GM23338 (cell line): ENCODE measurements at places on chromosomes 4 and X. TPM values are rescaled to one million over a fixed set of nuclear protein-coding genes. Genes with fewer than 3 reads are reported as not detected.
A peak's percentile ranks its signal among the peaks of the same experiment; 100 is the strongest.

- DNase-seq, result no peak
Measured at GRCh38 chr4:37678624-37679023, 7.6 kb downstream of the RELL1 start.

GRCh38 chr4:17013382-17014006 lies 115.0 kb upstream of the LDB2 start:
- DNase-seq, result no peak

- no peak for DNase-seq
Measured at GRCh38 chrX:66633541-66633940, 5.3 kb downstream of the EDA2R start.

- DNase-seq, result peak; percentile 30
Measured at GRCh38 chr4:139666735-139667281, 1.2 kb downstream of the MGST2 start.

DNA sequence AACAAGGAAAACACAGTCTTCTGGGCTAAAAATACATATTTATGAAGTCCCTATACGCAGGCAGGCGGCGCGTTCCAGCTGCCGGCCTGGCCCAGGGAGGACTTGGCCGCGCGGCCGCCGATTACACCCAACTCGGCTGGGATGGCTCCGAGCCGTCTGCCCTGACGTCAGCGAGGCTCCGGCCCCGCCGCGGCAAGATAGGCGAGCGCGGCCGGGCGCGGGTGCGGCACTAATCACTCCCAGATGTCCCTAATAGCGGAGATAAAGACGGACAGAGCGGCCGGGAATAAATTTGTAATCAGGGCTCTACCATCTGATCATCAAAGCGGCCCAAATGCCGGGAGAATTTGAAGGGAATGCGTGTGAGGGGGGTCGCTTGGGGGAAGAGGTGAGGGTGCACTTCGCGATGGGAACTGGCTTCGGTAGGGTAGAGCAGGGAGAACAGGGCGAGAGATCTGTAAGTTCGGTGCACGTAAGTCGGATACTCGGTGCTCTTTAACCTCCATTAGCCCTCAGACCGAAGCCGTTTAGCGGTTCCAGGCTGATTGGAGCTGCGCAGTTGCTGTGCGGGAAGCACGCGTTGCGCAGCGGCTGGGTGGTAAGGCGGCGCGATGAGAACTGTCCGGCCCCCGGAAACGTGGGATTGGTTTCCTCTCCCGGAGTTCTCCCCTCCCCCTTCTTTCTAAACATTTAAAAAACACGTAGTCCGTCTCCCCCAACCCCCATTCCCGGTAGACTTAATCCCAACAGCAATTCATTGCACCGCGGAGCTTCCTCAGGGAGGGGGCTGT lies 7.7 kb downstream of the HAND2 start:
- DNase-seq, result peak; percentile 81

- no peak for DNase-seq
Measured at GRCh38 chr4:73759357-73759756, 19.0 kb downstream of the CXCL8 start.

DNA sequence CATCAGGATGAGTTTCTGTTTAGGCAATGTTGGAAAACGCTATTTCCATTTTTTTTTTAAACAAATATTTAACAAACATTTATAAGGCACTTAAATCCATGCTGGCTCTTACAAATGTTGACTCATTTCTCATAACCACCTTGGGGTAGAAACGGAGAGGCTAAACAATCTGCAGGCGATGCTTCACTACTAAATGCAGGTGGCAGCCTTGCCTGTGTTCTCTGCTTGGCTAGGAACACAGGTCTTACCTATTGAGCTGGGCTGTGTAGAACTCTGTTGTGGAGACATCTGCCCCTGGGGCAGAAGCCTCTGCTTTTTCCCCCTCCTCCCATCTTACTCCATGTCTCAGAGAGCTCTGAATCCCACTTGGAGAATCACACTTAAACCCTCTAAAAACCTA lies 1.4 kb upstream of the CXCL1 start:
- peak; percentile 31 for DNase-seq

GRCh38 chrX:37796805-37797204 lies 16.9 kb downstream of the CYBB start:
- no peak for DNase-seq

DNA sequence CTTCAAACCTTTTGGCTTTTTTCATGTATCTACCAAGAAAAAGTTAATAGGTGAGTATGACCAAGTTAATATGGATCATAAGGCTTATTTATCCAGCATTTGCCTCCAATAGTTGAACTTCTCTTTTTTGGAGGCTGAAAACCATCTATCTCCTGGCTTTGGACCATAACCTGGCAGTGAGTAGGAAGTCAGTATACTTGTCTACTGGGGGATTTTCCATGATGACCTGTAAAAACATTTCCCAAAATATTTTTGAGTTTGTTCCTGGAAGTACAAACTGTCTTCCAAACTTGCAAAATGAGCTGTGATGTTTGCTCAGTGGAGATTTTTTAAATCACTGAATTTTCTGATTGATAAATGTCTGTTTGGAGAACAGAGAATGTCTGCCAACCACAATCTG lies 349.9 kb downstream of the FAM47B start:
- no peak for DNase-seq

- DNase-seq, result no peak
Measured at GRCh38 chr4:38146383-38146782, 186.2 kb downstream of the PTTG2 start.

GRCh38 chr4:2647403-2648158 lies 108.6 kb downstream of the TNIP2 start:
- no peak for DNase-seq

DNA sequence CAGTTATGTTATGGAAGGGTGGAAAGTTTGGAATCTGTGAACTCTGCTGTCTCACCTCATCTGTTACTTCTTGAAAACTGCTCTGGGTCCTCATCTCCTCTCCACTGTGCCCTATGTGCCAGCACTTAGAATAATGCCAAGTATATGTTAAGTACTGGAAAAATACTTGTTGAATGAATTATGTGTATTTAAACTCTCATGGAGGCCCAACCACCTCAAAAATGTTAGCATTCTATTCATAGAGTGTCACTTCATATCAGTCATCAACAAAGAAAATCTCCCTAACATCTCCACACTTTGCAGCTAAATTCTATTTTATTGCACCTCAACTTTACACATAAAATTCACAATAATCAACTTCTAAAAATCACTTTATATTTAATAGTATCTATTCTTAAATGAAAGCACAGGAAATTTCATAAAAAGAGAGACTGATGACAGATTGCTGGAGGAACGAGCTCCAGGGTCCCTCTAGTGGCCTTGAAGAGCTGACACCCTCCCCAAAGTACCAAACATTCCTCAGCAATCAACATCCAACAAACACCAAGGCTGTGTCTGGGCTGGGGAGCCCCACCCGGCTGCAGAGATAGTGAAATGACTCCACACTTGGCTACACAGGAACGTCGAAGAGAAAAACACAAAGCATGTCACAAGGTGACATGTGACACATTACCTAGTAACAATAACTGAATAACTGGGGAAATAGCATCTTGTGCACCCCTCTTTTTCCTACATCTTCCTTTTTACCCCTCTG lies 45.8 kb downstream of the SLC39A8 start:
- DNase-seq, result peak; percentile 90

- no peak for DNase-seq
Measured at GRCh38 chr4:37719021-37719420, 32.8 kb upstream of the RELL1 start.

DNA sequence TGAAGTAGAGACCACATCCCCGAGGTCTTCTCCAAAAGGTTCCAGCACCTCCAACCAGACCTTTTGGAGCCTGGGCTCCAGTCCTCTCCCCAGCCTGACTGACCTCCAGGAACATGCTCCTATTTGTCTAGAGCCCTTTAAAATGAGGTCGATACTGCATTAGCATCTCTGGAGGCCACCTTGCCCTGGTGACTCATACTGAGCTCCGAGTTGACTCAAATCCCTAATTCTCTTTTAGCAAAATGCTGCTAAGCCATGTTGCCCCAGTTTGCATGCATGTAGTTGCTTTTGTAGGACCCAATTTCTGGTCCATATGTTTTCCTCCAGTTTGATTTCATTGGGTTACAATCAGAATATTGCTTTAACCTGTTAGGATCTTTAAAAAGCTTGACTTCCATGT lies 43.5 kb upstream of the CITED1 start:
- no peak for DNase-seq

- no peak for DNase-seq
Measured at GRCh38 chrX:48848847-48849246, 13.4 kb upstream of the PCSK1N start.

DNA sequence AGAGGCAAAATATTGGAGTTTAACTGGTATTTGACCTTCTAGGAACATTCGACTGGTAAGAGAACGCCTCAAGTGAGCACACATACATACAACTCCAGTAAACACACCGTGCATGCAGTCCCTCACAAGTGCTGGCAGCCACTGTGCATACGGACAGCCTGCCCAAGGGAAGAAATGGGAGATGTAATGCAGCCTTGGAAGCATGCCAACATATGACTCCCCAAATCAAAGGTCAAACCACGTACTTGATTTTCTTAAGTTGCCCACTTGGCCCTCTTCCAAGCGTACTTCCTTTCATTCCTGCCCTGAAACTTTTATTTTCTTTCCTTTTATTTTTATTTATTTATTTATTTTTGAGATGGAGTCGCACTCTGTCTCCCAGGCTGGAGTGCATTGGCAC lies 206.6 kb downstream of the SPRY1 start:
- DNase-seq, result no peak

DNA sequence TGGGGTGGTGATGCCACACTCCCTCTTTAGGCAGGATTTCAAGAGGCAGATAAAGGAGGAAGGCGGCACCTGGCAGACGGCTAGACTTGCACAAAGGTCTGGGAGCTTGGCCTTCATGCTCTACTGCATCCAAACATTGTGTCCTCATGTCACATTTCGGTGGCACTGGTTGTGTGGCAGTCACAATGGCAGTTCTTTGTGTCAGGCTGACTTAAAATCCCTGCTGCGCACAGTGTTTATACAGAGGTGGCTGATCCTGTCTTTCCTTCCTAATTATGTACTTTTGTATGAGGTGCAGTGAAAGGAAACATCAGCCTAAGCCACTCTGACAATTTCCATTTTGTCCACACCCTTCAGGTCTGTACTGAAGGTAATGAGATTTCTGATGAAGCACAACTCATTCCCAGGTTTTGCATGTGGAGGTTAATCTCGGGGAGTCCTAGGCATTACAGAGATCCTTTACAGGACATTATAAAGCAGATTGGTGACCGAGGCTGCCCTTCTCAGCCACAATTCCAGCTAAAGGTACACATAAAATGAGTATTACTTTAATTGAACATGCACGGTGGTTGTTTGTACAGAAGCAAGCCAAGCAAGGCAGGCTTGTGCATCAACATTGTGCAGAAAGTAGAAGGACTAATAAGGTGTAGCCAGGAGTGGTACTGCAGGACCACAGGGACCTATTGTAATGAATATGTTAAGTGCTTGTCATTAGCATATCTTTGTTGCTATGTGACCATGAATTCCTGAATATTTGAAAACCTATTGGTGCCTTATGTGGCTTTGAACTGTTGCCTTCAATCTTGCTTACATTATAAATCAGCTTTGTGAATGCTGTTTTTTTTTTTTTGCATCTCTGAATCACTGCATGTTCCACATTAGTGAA lies 147.6 kb downstream of the STK32B start:
- DNase-seq, result peak; percentile 40

DNA sequence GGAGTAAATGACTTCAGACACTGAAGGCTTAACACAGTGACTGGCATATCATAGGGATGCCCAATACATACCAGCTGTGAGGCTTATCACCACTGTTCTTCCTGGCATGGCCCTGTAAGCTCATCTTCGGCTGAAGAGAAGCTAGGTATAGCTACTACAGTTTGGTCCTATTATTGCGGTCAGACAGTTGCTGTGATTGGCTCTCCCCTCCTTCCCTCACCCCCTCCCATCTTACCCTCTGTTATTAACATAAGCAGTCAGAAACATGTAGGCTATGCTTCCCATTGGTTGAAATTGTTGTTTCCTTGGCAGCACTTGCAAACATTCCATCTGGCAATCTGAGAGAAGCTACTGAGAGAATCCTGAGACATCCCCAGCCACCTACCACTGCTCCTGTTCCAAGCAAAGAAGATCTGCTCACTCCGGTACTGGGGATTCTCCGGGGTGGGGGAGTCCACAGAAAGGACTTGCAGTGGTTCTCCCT lies at the start of gene AKAP14:
Gene AKAP14, plus strand, starts transcription at position 51 of the 484 bp plus-strand sequence. CDS start 7,331 bp downstream, outside the sequence.
- DNase-seq, result peak; percentile 57

The SHOX gene
- total RNA-seq, result not detected in 2 replicates

The OTC gene
- total RNA-seq, result not detected in 2 replicates

The MAGEA12 gene
- total RNA-seq, result 0.27 and 0.38 TPM in 2 replicates

The PDGFRA gene
- 7.0 and 10.8 TPM in 2 replicates for total RNA-seq
